ENCODE measurements at places on chromosomes 3 and 15.

GRCh38 chr15:101307897-101308603, 13.0 kb upstream of the SNRPA1 start:
- DNase-seq, result no peak

- DNase-seq, result no peak
Observed at GRCh38 chr3:189794518-189794917, 163.3 kb downstream of the TP63 start.

DNA sequence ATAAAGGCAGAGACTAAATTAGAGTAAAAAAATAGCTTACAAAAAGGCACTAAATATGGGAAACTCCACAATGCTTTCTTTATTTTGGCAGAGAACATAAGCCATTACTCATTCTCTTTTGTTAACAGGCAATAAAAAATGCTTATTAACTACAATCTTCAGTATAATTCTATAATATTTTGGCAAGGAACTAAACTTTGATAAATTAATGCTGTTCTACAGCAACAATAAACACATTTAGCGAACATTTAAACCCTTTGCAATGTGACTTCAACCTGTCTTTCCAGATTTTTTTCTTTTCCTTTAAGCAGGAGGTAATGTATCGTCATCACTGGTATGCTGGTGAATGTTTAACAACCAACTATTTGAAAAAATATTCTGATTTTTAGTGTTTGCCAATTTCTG, 42.2 kb upstream of the POU1F1 start:
- no peak for DNase-seq

DNA sequence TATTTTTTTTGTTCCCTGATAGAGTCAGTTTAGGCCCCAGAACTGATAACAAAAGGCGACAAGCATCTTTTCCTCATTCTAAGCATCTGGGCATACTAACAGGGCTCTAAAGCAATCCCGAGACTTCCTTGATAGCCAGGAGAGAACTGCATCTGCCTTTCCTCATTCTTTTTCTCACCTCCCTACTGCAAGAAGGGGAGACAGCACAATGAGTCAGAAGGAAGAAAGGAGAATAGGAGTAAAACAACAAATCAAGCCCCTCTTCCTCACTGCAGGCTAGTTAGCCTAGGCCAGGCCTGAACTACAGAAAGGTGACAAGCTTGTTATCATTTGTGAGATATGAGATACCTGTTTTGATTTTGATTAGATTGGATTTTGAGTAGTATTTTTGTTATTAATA, 97.9 kb downstream of the NAALADL2 start:
- no peak for DNase-seq

DNA sequence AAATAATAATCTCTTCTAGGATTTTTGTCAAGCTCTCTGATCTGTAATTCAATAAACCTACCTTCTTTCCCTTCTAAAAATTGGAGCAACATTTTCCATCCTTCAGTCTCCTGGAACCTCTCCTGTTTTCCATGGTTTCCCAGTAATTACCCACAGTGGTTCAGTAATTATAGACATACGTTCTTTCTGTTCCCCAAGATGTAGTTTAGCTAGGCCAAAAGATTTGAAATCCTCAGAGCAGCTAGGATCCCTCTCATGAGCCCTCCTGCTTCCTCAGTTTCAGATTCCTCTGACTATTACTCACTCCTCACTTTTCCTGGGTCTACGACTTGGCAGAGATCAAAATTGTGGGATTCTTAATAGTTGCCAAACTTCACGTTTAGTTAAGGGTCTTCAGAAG, 76.9 kb upstream of the IGSF10 start:
- DNase-seq, result no peak

GRCh38 chr15:63436872-63437375, 55.3 kb upstream of the CA12 start:
- DNase-seq, result peak; percentile 63

DNA sequence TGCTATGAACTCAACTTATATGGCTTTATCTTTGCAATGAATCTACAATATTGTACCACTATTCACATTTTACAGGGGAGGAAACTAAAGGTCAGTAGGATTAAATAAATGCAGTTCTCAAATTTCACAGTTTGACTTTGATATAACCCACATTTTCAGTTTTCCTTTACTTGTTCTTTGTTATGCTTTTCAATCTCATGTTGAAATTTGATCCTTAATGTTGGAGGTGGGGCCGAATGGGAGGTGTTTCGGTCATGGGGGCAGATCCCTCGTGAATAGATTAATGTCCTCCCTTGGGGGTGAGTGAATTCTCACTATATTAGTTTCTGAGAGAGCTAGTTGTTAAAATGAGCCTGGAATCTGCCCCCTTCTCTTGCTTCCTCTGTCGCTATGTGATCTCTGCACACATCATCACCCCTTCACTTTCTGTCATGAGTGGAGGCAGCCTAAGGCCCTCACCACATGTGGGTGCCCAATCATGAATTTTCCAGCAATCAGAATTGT, 44.7 kb downstream of the CD200 start:
- no peak for DNase-seq

DNA sequence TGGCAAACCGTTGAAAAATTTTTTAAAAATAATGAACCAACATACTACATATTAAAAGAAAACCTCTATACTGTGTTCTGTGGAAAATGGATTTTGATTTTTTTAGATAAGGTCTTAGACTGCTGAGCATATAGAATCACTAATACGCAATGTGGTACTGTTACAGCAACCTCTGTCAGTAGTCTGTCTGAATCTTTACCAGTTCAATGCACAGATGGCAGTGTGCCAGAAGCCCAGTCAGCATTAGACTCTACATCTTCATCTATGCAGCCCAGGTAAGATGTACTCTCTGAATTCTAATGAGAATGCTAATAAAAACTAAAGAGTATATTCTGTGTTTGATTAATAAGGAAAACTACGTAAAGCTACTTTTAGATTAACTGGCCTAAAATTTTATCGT, 31.3 kb upstream of the FAH start:
- no peak for DNase-seq

DNA sequence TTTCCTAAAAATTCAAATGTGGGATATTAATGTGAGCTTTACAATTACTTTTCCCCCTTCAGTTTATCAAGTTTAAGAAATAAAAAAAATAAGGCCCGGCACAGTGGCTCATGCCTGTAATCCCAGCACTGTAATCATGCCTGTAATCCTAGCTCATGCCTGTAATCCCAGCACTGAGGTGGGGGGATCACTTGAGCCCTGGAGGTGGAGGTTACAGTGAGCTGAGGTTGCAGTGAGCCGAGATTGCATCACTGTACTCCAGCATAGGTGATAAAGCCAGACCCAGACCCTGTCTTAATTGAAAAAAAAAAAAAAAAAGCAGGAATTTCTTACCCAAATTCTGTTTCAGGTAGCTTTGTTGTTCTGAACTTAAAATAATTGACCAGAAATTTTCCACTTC, 17.9 kb downstream of the ATP6V1A start:
- DNase-seq, result no peak

- DNase-seq, result no peak
Observed at GRCh38 chr15:78341057-78341987, 1.2 kb downstream of the CRABP1 start.

GRCh38 chr15:74421302-74422245, 12.2 kb downstream of the SEMA7A start:
- no peak for DNase-seq

- no peak for DNase-seq
Observed at GRCh38 chr3:143977341-143978262, 6.0 kb downstream of the DIPK2A start.

- no peak for DNase-seq
Observed at GRCh38 chr15:58407236-58407775, 24.5 kb upstream of the LIPC start.

DNA sequence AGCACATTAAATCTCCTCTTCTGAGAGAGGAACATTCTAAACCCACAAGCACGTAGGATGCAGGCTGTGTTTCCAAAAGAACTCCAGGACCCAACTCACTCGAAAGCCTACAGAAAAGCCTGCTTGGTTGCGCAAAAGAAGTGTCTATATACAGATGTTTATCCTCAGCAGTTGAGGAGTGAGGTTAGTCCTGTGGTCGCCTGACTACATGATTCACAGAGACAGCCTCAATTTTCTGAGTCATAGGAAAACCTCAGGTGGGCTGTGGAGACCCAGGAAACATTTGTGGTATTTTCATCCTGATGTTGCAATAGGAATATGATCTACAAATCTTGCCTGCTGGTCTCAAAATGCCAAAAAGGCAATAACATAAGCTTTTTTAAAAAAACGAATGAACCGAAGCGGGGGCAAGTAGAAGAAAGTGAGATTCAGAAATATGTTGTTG, 183.8 kb upstream of the THRB start:
- DNase-seq, result no peak

GRCh38 chr15:64430000-64430735, 30.2 kb upstream of the ZNF609 start:
- DNase-seq, result peak; percentile 79

DNA sequence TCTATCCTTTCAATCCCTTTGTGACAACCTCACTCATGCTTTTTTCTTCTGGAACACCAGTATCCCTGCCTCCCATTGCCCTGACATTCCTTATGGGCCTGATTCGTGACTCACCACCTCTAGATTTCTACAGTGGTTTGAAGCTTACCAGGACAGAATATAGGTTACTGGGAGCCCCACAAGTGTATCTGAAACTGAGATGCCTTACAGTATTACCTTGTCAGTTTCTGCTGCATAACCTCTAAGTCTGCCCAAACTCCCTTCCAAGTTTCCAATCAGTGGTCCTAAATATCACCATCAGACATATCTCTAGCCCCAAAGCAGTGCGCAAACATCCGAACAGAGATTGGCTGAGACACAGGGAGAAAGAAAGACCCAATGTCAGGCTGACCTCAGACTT, 5.6 kb downstream of the CPB1 start:
- no peak for DNase-seq

DNA sequence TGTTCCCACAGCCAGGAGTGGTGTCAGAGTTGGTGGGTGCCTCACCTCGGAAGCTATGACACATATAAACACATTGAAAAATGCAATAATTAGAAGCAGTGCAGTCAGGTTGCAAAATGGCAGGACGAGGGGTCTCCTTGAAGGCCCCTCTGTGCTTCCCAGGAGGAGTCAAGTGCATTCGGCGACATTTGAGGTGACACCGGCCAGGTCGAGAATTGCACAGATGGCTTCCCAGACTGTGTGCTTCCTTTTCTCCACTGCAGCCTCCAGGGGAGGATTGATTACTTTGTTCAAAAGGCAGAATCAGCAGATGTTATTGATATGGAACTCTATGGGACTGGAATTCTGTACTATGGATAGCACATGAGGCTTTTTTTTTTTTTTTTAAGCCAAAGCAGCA, 163.2 kb downstream of the MINAR1 start:
- DNase-seq, result no peak

GRCh38 chr3:144229953-144230352, 258.3 kb downstream of the DIPK2A start:
- no peak for DNase-seq

GRCh38 chr3:35673017-35673416, 33.7 kb downstream of the ARPP21 start:
- DNase-seq, result no peak
